ENCODE measurements at places on chromosomes 4 and X.
A peak's percentile ranks its signal among the peaks of the same experiment; 100 is the strongest.

GRCh38 chr4:160386846-160387245 lies 1284.0 kb downstream of the RAPGEF2 start:
- no peak for DNase-seq

DNA sequence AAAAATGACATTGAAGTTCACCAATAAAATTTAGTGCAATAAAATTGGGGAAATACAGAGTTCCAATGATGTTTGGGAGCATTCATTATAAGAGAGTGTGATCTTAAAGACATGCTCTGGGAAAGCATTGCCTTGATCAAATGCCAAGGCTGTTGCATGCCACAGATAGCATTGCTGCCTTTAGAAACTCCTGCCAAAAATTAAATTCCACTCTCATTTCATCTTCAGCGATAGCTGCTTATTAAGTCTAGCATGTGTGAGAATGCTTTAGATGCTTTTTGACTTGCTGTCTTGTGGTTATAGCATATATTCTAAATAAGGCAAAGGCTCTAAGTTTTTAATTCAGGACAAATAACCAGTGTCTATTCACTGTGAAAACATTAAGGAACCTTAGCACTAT lies 49.3 kb downstream of the NPNT start:
- no peak for DNase-seq

- no peak for DNase-seq
Measured at GRCh38 chrX:136639506-136640176, 8.3 kb upstream of the CD40LG start.

DNA sequence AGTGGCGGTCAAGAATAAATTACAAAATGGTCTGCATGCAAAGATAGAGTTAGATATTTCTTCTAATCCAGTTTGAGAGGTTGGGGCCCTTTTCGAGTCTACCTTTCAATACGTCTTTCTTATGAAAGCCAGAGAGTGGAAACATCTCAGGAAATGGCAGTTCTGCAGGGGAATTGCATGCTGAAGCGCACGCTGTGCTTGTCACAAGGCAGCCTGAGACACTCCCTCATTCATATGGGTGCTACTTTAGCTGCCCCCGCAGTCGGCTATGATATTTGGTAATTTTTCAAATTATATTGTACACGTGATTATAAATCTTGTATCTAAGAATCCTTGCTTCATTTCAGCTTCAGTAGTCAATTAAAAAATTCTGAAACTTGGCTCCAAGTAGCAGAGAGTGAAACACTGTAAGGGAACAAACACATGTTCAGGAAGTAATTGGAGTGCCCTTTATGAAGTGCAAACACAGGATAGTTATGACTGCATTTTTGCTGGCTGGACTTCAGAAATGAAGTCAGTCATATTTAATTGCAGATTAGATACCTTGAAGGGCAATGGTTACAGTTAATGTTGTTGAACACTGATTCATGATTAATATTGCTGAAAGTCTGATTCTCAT lies 145.5 kb upstream of the NAP1L5 start:
- peak; percentile 72 for DNase-seq

DNA sequence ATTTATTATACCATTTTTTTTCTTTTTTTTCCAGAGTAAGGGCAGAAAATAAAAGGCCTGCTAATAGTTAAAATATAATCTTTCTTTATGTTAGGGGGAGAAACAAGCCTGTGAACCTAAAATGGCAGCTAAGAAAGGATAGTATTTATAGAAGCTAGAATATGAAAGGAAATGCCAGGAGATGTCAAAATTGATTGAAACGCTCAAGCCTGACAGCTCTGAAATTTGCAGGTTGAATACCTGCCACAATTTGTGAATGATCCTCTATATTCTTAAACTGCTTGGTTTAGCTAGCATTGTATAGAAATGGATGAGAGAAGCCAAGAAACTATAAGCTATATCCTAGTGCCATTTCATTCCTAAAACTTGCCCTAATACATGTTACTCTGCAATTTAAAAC lies 757.3 kb upstream of the PABPC4L start:
- no peak for DNase-seq

DNA sequence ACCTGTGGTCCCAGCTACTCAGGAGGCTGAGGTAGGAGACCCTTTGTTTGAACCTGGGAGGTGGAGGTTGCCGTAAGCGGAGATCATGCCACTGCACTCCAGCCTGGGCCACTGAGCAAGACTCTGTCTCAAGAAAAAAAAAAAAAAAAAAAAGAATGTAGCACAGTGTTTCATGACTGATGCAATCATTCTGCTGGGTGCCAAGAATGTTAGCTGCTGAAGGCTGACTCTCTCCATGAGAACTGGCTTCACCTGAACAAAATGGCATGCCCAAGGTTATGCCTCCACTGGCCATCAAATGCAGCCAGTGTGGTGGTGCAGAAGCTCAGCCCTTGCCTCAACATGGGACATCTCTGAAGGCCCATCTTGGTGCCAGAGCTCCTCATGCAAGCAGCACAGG lies 412.1 kb downstream of the ADAM29 start:
- no peak for DNase-seq

- DNase-seq = no peak
Measured at GRCh38 chrX:109534933-109535332, 1.7 kb upstream of the NXT2 start.

DNA sequence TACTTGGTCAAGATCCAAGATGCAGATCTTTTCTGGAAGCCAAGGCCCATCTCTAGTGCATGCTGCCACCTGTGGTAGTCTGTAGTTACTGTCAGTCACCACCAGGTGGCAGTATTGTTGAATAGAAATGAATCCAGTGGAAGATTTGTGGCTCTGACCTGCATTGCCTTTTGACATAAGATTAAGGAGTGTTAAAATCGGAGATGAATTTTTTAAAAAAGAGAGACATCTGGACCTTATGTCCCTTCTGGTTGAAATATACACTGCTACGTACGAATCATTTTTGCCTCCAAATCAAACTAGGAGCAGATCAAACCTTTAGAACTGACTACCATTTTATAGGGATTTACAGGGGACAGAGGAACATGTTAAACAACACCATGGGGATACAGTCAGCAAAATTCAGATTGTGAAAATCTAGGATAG lies 46.9 kb upstream of the RHOH start:
- DNase-seq = peak; percentile 77

DNA sequence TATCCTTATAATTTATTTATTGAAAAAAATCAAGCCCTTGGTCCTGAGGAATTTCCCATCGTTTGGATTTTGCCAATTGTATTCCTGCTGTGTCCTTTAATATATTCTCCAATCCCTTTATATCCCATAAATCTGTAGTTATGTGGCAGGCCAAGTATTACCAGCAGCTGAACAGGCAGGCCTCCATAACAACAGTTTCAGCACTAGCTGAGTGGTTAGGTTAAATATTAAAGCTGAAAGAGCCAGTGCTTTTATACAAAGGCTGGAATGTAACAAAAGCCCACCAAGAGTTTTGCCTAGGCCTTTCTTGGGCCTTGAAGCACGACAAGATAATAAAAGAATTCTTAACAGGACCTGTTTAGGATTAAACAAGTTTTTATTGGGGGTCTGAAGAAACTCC lies 366.6 kb upstream of the GALNT7 start:
- DNase-seq = no peak

GRCh38 chr4:110442788-110443187 lies 33.2 kb upstream of the ENPEP start:
- DNase-seq = no peak

DNA sequence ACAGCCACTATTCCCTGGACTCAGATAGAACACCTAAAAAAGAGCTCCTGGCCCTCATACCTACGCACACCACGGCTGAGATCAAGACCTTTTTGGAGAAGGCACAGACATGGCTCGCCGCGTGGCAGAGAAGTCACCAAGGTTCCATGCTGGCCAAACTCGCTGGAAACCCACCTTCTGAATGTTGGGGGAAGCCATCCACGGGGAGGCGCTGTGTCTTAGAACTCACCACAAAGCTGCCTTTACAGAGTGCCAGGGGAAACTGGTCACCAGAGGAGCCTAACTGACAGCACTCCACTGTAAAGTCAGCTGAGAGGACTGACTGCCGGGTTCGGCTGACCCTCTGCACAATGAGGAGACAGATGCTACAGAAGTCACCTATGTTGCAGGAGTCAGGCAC lies 97.9 kb downstream of the NEUROG2 start:
- no peak for DNase-seq

DNA sequence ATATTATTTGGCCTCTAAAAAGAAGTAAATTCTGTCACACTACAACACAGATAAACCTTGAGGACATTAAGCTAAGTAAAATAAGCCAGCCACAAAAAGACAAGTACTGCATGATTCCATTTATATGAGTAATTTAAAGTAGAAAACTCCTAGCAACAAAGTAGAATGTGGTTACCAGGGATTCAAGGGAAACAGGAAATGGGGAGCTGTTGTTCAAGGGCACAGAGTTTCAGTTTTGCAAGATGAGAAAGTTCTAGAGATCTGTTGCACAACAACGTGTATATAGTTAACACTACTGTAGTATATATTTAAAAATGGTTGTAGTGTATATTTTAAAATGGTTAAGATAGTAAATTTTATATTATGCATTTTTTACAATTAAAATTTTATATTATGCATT lies 25.4 kb downstream of the SEC31A start:
- peak; percentile 91 for DNase-seq

DNA sequence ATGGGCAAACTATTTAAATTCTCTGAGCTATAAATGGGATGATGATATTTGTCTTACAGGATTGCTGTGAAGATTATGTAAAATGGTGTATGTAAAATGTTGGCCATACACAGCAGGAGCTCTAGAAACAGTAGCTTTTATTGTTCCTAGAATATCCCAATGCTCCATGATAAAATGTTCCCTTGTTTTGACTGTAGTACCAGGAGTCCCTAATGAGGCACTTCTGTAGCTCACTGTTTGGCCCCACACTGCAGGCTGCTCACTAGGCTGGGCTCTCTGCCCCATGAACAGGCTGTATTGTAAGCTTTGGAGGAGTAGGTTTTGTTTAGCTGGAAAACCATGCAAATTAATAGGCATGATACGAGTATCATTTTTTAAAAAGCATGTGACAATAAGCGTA lies 3.3 kb upstream of the FGA start:
- no peak for DNase-seq

GRCh38 chr4:54496412-54496811 lies 161.3 kb upstream of the KIT start:
- DNase-seq = no peak

- no peak for DNase-seq
Measured at GRCh38 chr4:104099141-104099540, 379.4 kb upstream of the TACR3 start.

GRCh38 chr4:112770114-112770513 lies 133.2 kb downstream of the LARP7 start:
- DNase-seq = no peak

- DNase-seq = no peak
Measured at GRCh38 chrX:43530837-43531236, 125.3 kb upstream of the MAOA start.

GRCh38 chrX:131572372-131573014 lies 28.6 kb downstream of the OR13H1 start:
- no peak for DNase-seq

GRCh38 chrX:14496674-14497073 lies 32.7 kb upstream of the GLRA2 start:
- DNase-seq = no peak

DNA sequence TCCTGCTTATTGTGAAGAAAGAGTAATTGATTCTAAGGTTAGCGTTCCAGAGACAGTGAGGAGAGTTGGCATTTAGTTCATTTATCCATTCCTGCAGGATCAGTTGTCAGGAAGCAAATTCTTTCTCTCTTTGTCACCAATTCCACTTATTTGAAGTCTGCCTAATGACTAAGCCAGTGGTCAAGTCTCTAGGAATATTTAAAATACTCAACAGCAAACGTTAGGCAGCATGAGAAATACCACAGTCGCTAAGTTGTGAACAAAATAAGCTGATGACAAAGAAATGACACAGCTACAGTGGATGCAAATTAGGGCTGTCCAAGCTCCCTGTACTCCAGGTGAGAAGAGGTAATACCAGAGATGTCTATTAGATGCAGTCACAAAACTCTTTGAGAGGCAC lies 6.6 kb upstream of the MAGEB17 start:
- DNase-seq = no peak

GRCh38 chrX:132518401-132518800 lies 29.6 kb upstream of the MBNL3 start:
- no peak for DNase-seq

GRCh38 chr4:61408861-61409260 lies 208.7 kb downstream of the ADGRL3 start:
- no peak for DNase-seq

- no peak for DNase-seq
Measured at GRCh38 chrX:119654112-119654531, 38.8 kb downstream of the SEPTIN6 start.

DNA sequence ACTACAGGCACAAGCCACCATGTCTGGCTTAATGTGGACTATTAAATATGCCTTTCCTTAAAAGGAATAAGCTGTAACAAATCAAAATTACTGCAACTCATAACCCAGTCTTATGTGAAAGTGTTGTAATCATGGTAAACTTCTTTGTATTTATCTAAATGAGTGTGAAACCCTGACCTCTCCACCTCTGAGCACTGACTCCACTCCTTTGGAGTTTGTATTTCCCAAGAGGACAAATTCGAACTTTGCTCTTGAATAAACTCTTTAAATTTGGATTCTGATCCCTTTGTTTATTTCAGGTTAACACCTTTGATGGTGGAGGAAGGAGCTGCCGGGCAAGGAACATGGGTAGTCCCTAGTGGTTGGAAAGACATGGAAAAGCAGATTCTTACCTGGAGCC lies 48.3 kb upstream of the FAM9A start:
- no peak for DNase-seq

Data from dermis microvascular lymphatic vessel endothelial cell (primary cell).